ENCODE measurements at places on chromosomes 4 and X.

GRCh38 chr4:177696438-177696966 is 254.3 kb upstream of the AGA start:
- DNase-seq, result no peak

GRCh38 chr4:25986807-25987206 is 72.8 kb downstream of the SMIM20 start:
- no peak for DNase-seq

DNA sequence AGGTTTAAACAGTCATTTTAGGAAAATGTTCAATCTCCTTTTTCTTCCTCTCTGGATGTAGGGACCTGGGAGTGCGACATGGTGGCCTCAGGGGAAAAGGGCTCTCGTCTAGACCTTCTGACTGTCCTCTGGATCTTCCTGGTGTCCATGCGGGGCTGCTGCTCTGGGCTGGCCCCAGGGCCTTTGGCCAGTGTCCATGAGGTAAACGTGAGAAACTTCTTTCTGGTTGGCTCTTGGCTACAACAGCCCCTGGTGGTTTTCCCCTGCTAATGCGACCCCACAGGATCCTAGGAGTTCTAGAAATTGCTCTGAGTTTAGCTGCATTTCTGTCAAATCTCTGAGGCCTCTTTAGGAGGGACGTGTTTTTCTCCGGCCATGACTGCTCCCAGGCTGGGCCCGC is 85.7 kb downstream of the MFAP3L start:
- no peak for DNase-seq

DNA sequence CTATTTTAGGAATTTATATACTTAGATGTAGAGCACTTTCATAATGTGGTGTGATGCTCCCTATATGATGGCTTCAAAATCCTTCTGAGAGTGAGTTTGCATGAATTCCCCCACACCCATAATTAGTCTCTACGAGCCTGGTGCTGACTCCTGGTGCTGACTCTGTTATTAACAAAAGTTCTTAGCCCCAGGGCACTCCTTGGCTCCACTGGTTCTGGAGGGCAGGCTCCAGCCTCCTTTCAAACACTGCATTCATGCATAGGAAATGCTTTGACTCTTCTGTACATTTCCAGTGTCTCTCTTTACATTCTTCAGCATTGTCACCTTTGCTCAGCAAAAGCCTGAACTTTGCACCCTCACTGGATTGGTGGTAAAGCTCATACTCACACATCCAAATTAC is 64.0 kb downstream of the LNX1 start:
- DNase-seq, result no peak

DNA sequence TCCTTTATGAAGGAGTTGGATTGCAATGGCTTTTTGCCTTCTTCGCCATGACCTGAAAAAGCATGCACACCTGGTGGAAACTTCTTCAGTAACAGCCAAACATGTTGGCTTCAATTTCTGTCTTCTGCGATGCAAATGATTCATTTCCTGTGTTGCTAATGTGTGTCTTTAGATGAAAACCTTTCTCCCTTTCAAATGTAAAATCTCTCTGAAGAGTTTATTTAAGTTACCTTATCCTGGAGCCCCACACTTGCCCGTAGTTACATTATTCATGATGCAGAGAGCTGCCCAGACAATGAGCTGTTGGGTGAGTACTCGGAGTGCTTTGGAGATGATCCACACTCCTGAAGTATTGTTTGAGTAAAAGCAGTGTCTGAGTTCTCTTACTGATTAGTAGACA is 1100.9 kb downstream of the RPA4 start:
- no peak for DNase-seq

DNA sequence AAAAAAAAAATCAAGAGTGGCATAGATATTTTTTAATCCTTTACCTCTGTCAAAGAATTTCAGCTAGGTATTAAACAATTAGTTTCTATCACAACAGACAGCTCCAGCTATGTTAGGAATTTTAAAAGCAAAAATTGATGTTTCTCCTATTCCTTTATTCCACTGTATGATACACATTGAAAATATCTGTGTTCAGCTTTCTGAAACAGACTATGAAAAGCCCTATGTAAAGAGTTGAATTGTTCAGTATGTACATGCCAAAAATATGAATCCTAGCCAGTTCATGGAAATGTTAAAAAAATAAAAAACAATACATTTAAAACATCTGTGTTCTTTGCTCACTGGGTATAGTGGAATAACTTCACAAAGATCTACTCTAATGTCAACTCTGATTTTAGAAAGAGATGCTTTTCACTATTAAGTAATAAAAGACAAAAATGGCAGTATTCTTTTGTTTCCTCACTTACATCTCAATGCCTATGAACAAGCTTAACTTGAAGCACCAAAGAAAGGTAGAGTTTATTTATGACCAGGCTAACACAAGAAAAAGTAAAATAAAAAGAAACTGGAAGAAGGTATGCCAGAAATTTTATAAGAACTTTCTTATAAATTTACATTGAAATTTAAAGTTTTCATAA is 32.1 kb downstream of the FBXW7 start:
- no peak for DNase-seq

DNA sequence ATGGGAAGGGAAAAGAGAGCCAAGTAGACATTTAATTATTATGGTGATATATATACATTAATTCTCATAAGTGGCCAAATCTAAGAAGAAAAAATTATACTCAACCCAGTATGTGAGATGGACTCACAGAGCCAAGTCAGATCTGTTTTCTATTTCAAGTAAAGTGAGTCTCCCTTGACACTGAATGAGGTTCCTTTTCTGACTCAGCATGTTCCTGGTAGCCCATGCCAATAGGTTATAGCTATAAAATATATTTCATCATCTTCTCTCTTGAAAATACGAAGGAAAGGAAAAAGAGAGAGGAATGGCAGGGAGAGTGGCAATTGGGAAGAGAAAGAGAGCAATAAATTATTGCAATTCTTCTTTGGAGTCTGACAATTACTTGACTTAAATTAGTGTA is 68.8 kb upstream of the GRIA2 start:
- DNase-seq, result no peak

GRCh38 chr4:15945516-15945915 is 7.0 kb upstream of the FGFBP1 start:
- DNase-seq, result no peak

- no peak for DNase-seq
Measured at GRCh38 chr4:51907006-51907669, 64.2 kb downstream of the DCUN1D4 start.

- DNase-seq, result no peak
Measured at GRCh38 chr4:182286035-182286434, 42.8 kb downstream of the TENM3 start.

GRCh38 chrX:68196939-68197791 is 236.1 kb downstream of the OPHN1 start:
- DNase-seq, result peak; percentile 40

- no peak for DNase-seq
Measured at GRCh38 chr4:41921476-41921875, 13.8 kb upstream of the TMEM33 start.

GRCh38 chrX:47562615-47563243 is 1.7 kb downstream of the ARAF start:
- no peak for DNase-seq

DNA sequence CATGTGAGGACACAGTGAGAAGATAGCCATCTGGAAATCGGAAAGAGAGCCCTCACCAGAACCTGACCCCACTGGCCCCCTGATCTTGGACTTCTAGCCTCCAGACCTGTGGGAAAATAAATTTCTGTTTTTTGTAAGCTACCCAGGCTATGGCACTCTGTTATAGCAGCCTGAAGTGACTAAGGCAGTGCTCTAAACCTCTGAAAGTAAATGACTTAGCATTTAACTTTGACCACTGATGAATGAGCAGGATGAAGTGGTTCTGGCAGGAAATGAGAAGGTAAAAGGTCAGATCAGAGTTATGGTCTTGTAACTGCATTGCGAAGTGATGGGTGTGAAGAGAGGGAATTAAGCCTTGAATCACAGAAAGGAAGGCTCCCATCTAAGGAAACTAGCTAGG is 17.0 kb downstream of the GPAT3 start:
- DNase-seq, result no peak

DNA sequence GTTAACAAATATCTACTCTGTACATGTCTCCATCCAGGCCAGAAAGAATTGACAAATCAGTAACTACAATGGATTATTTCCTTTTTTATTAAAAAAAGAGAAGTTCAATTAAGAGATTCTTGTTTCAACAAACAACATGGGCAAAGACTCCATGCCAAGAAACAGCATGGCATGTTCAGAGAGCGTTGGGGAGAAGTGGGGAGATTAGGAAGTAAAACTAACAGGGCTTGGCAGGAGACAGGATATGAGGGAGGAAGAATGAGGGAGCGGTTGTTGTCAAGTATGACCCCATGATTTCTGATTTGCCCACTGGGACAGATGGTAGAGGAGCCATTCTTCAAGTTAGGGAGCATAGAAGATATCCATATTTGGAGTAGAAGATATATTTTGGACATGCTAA is 128.4 kb downstream of the RNF150 start:
- no peak for DNase-seq

DNA sequence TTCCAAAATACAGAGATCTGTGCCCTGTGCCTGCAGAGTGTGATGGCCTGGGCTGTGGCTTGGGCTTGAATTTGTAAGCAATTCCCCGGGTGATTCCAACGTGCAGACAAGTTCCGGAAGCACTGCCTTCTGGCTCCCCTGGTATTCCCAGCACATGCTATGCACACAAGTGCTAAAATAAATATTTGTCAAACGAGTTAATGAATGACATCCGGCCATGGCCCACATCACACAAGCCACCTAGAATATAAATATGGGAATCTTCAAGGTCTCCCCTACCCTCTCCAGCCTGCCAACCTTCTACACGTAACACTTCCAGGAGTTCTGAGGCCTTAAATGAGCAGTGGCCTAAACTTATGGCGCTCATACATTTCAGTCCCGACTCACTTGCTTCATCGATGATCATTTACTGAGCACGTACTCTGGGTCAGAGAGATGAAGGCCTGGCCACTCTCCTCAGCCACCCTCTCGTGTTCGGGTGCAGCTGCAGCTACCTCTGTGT is 21.3 kb downstream of the DCTD start:
- no peak for DNase-seq

DNA sequence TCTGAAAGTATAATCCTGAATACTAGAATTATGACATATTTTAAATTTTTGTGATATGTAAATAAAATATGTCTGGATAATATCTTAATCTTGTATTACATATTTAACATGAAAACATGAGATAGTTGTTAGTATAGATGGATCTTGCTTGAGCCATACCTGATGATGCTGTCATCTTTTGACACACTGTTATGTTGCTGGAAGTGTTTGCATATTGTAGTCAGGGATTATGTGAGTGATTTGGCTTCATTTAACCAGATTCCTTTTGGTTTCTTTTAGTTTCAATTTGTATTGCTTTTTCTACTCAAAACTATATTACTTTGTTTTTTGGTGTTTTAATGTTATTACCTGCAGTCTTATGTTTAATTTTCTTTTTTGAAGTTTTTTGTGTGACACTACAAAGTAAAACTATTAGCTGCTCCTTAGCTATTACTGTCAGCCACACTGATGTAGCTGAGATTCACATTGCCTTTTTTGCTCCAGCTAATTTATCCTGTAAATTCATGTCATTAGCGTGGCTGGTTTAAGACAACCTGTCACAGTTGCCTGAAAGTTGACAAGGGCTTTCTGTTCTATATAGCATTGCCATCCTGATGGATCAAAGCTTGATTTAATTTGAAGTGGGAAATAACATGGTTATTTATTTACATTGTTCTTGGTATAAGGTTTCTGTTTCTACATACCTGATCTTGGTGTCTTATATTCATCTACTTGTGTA is 33.7 kb downstream of the METAP1 start:
- DNase-seq, result no peak

DNA sequence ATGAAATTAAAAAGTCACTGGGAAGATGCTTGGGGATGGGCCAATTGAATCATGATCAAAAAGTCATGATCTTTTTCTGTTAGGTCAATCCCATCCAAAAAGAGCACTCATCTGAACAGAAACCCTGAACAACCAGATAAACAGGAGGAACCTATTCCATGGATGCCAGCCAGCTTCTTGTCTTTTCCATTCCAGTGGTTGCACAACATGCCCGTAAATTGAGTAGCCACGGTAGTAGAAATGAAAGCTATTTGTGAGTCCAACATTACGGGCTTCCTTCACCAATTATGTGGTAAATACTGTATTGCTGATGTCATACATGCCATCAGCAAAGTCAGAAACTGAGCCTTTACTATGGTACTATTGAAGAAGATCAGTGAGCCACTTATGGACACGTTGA is 982.4 kb upstream of the HS3ST1 start:
- DNase-seq, result no peak

DNA sequence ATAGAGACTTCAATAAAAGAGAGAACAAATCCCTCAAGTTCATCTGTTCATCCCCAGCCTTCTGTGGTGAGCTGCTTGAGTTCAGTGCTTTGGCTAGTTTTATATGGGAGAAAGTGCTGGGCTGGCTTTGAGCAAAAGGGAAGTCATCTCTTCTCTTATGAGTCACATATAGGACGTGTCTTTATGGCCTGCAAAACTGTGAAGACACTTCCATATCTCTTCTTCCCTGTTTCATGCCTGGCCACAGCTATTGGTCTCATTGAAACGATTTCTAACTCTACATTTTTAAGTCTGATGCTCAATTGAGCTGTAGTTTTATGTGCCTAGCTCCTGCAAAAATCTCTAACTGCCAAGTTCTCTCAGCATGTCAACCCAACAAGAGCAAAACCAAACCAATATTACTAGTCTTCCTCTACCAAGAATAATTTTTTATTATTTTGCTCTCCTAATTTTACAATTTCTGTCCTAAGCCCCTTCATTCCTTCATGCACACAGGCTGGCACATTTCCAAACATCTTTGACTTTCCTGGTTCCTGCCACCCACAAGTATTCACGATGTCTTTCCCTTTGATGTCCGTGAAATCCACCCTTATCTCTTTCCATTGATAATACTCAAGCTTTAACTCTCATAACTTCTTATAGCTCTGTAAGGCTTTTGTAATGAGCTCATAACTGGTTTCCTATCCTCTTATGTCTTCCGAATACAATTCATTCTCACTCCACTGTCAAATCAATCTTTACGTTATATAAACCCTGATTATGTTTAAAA is 165.3 kb downstream of the BTC start:
- DNase-seq, result no peak

DNA sequence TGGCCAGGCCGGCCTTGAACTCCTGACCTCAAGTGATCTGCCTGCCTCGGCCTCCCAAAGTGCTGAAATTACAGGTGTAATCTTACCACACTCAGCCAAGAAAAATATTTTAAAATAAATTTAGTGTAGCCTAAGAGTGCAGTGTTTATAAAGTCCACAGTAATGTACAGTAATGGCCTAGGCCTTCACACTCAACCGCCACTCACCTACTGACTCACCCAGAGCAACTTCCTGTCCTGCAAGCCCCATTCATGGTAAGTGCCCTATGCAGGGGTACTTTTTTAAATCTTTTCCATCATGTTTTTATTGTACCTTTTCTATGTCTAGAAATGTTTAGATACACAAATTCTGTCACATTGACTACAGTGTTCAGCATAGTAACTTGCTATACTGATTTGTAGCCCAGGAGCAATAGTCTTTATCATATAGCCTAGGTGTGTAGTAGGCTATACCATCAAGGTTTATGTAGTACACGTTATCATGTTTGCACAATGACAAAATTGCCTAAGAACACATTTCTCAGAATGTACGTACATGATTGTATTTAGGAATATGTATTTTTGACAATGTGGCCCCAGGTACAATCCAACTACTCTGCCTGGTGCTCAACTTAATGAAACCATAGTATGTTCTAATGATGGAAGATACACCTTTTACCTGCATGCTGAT is 455.2 kb downstream of the PCDH7 start:
- no peak for DNase-seq

GRCh38 chr4:52864793-52865192 is 2.7 kb downstream of the RASL11B start:
- DNase-seq, result no peak
